ENCODE measurements at places on chromosomes 3 and 15.

DNA sequence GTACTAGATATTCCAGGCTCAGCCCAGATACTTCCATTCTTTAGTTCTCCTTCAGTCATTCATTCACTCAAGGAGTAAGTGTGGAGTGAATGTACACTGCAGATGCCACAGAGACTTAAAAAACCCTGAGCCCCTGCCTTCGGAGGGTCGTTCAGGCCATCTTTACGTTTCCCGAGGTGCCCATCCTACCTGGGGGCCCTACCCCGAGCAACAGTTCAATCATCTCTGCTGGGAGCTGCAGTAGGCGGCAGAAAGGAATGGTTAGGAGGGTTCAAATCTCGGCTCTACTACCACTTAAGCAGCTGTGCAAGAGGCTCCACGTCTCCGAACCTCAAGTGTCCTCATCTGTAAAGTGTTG lies 613 bp downstream of the SEC13 start:
- DNase-seq = no peak

DNA sequence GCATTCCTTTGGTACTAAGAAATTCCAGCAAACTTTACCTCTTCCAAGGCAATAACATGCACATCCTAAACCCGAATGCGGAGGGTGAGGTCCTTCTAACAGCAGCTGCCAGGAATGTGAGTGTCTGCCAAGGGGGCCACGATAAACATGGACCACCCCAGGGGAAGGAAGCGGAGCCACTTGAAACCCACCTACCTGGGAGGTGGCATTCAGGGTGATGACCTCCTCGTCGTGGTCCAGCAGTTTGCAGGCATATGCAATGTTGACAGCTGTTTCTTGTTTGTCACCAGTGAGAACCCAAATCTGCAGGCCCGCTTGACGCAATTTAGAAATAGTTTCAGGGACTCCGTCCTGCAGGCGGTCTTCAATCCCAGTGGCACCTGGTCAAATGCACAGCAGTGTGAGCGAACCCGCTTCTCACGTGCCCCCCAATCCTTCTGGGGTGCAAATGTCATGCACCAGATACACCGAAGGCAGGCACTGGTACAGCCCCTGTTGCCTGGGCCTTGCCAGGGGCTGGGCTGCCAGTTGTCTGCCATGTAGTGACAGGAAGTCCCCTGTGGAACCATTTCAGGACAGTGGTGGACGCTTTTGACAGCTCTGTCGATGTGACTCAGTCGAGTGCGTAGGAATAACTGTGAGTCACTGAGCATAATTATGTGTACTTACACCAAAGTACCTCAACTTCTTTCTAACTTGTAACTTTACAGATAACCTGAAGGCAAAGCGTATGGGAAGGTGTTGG lies 161.2 kb downstream of the ATP10A start:
- DNase-seq = no peak

- DNase-seq = no peak
These were observed 2.5 kb upstream of the HTR3C start for GRCh38 chr3:184050217-184050847.

- no peak for DNase-seq
These were observed 13.0 kb downstream of the CACNA2D2 start for GRCh38 chr3:50490424-50490823.

DNA sequence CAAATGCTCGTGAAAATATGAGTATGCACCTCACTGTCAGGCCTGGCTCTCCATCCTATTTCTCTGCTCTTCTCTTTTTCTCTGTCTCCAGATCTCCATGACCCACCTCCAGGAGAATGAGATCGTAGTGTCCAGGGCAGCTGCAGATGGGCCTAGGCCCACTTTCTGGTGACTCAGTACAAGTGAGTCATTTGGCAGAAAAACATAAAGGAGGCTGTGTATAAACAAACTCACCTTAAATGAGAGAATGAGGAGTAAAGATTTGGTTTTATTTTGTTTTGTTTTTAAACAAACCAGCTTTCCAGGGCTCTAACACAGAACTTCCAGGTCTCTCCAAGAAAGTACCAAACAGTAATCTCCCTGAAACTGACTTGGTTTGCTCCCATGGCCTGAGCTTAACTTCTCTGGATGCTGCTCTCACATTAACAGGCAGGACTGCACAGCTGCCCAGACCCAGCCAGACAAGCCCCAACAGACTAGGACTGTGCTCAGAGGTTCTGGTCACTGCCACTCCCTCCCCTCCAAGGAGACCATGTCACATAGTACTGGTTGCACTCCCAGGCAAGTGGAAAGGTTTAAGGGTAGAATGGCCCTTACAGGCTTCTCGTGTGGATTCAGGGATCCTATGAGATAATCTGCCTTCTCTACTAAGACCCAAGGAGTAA lies 1.5 kb upstream of the HEG1 start:
- no peak for DNase-seq

- DNase-seq = no peak
These were observed 47.3 kb downstream of the ITGA11 start for GRCh38 chr15:68384451-68385239.

DNA sequence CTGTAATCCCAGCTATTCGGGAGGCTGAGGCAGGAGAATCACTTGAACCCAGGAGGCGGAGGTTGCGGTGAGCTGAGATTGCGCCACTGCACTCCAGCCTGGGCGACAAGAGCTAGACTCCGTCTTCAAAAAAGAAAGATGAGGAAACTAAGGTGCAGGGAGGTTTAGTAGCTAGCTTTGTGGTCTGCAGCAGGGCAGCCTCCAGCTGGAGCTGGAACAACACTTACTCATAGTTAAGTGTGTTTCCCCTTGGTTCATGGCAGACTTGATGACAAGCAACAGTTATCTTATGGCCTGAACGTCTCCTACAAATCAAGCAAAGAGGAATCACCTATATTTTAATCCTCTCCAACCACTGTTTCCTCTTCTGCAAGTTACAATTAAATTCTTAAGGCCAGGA lies 12.6 kb downstream of the KAT2B start:
- DNase-seq = no peak

DNA sequence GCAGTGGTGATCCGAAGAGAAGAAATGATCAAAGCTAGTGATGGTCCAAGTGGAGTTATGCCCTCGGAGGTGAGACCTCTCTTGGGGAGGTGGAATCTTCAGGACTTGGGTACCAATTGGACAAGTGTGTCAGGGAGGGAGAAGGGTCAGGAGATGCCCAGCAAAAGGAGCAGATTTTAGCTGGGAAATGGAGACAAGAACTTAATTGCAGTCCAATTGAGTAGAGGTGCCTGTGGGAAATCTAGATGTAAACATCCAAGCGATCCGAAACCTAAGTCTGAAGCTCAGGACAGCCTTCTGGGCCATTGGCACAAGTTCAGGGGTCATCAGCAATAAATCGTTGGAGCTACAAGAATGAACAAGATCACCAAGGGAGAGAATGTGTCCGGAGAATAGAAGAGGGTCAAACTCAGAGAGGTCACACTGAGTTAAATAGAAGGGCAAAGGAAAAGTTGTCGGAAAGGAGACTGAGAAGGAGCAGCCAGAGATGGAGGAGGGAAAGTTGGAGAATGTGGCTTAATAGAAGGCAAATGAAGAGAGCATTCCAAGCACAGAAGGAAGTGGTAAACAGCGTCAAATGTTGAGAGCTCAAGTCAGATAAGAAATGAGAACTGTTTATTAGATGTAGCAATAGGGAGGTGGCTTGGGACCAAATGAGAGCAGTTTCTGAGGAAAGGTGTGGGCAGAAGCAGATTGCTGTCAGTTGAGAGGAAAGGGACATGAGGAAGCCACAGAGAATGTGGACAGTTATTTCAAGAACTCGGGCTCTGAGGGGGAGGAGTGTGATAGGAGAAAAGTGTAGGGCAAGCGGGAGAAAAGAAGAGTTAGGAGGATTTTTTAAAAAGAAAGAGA lies 64.2 kb upstream of the FNDC3B start:
- DNase-seq = no peak

GRCh38 chr3:107061466-107061865 lies 315.8 kb upstream of the CCDC54 start:
- DNase-seq = no peak

- DNase-seq = peak; percentile 37
These were observed 3.4 kb downstream of the GXYLT2 start for GRCh38 chr3:72891053-72891855.

DNA sequence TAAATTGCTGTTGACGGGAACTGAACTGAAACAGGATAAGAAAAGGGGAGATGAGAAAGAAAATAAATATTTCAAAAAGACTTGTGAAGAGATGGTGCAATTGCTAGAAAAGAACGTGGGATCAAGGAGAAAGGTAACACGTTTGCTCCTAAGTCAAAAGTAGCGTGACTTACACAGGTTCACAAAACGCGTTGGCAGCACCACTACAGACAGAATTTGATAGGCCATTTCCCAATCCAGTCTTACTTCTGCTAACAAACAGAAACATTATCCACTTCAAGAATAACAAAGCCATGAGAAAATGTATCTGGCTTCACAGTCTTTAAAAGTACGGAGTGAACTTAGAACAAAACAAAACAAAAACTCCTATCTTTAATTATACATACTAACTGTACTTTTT lies 75.5 kb downstream of the DPH6 start:
- DNase-seq = no peak

- DNase-seq = no peak
These were observed 60.8 kb downstream of the SNRK start for GRCh38 chr3:43346978-43347749.

DNA sequence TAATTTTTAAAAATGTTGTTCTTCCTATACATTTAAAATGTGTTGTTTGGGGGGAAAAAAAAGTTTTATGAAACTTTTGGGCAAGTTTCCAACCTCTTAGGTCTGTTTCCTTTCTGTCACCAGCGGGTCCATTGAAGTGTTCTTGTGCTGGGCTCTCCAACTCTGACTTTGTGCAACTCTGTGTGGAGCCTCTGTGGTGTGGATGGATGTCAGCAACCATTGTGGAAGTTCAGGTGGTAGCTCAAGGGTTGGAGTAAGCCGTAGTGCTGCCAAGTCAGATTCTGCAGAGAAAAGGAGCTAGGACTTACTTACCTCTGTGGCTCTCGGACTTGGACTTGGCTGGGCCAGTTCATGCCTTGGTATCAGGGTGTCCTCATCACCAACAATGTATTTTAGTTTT lies 22.4 kb downstream of the ARID3B start:
- no peak for DNase-seq

- DNase-seq = no peak
These were observed 223.0 kb downstream of the THSD4 start for GRCh38 chr15:71338265-71338664.

- DNase-seq = no peak
These were observed 122.3 kb upstream of the AADACL2 start for GRCh38 chr3:151611419-151611818.

DNA sequence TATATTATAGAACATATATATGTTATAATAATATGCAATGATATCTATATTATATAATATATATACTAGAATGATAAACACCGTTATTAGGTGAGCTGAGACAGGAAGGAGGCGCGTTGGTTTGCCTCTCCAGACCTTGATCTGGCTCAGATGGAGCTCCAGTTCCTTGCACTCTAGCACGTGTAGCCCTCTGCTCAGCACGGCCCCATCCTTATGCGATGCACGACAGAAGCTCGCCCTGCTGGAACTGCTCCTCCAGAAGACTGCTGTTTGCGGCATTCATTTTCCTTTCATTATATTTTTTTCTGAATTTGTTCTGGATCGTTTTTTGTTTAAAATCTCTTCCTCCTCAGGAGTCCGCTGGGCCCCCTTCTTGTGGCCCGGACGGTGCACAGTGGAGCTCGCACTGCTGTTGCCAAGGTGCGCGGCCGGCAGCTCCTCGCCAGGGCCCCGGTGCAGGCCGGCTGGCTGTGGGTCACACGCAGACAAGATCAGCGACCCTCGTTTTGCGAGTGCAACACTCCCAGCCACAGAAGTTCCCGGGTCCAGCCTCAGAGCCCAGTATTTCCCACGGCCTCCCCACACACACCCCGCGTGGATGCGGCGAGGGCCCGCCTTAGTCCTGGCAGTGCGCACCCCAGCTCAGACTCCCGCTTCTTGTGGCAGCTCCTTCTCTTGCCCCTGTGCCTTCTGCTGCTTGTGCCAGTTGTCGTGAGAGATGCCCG lies 112.2 kb downstream of the CHL1 start:
- DNase-seq = no peak

DNA sequence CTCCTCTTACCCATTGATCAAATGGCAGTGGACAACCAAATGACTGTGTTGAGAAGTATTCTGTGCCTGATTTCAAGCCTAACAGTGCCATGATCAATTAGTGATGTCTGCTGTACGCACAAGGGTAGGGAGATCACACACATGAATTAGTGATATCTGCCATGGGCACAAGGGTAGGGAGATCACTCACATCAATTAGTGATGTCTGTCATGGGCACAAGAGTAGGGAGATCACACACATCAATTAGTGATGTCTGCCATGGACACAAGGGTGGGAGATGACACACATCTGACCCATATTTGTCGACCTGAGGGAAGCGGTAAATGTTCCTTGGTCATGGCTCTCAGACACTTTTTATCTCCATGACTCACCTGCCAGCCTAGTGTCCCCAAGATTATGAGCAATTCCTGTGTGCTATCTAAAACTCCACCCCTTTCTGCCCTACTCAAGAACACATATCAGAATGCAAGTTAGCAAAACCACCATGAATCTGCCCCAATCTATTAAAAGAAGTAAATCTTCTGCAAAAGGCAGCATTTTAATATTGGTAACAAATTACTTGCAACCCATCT lies 165.0 kb downstream of the NTRK3 start:
- DNase-seq = no peak

- no peak for DNase-seq
These were observed 61.0 kb downstream of the SSR3 start for GRCh38 chr3:156493887-156494286.

DNA sequence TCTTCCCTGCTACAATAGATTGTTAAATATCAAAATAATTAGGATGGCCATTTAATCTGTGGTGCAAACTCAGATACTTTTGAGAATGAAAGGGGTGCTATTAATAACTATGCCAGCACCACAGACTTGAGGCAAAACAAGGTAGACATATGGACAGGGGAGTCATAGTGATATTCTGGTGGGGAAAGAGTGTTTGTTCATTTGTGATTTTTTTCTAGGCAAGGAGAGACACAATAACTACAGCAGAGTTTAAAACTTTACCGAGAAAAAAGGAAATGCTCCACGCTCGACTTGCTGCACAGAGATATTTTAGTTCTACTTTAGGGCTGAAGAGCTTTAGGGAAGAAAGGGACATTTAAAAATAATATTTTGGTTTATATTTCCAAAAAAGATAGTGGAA lies 611.2 kb upstream of the GRM7 start:
- DNase-seq = no peak

GRCh38 chr3:33658991-33659848 lies 58.8 kb downstream of the CLASP2 start:
- DNase-seq = peak; percentile 11

DNA sequence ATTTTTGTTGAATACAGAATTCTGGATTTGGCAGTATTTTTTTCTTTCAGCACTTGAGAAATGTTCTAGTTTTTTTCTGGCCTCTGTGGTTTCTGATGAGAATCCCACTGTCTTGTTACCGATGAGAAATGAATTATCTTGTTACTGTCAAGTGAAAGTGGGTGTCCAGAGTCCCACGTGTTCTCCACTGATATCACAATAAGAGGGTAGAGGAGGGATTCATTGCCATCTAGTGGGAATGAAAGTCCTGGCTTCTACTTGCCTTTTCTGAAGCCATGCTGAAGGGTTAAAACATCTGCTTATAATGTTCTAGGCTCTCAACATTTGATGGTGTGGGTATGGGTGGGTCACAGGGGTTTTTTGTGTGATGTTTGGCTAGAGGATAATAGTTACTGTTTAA lies 66.1 kb downstream of the SEC22A start:
- DNase-seq = no peak
